Chondrocyte (in vitro differentiated cells): ENCODE measurements at places on chromosomes 7 and 10.

GRCh38 chr7:8121243-8121642, 140.7 kb downstream of the ICA1 start:
- no peak for DNase-seq

GRCh38 chr7:135510592-135511183, 786 bp upstream of the CNOT4 start:
- DNase-seq = no peak

- DNase-seq = no peak
Measured at GRCh38 chr10:26977635-26978034, 116.9 kb upstream of the ABI1 start.

DNA sequence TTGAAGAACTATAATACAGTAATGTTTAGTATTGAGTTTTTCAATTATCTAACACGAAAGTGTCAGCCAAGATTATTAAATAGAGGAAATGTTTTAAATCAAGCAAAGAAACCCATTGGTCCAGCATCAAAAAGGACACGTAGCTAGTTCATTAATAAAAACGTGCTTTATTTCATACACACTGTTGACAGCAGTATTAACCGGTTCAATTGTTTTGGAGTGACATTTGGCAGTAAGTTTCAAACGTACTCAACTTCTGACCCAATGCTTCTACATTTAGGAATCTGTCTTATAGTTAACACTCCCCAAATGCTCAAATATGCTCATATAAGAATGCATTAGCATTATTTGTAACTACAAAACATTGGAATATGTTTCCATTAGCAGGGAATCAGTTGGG, 41.3 kb downstream of the SLC16A12 start:
- no peak for DNase-seq

DNA sequence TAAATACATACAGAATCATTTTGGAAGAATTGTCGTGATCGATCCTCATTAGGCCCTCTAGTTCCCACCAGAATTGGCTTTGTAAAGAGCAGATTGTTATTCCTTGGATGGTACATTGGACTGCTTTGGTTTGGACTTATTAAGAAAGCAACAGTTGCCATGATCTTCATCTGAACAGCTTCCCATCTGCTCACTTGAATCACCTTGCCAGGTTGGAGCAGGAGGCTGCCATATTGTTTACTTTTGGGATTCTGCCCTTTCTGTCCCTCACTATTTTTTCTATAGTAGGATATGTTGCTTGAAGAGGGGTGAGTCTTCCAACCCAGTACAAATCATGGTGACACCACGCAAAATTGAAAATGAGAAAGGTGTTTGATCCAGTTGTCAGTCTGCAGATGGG, 199.6 kb downstream of the TCF7L2 start:
- DNase-seq = no peak

GRCh38 chr7:11517853-11518252, 314.1 kb downstream of the THSD7A start:
- no peak for DNase-seq

DNA sequence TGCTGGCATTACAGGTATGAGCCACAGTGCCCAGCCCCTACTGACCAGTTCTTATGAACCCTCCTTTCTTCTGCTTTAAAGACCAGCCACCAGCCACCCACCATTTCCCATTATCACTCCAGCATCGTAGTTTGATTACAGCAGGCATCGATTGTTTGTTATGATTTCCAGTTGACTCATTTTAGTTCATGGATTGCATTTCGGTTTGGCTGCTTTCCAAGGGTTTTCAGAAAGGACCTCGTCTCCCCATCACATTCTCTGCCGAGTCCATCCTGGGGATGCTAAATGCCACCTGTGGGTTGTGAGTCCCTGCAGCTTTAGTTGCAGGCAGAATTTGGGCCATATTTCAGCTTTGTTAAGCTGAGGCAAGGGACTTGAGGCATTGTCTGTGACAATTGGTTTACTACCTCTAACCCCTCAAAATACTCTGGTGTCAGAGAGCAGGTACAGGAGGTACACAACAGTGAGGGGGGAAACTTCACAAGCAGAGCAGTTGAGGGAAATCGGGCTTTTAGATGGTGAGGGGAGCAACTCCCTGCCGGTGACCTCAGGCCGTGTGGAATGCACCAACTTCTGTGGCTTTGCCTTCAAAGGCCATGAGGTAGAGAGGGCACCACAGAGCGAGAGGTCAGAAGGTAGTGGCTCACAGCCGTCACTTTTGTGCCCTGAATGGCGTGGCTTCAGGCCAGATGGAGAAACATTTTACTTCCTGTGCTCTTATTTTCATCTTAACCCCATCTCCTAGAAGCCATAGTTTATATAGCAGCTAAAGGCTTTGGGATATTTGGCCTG, 203.8 kb downstream of the CCDC3 start:
- no peak for DNase-seq

DNA sequence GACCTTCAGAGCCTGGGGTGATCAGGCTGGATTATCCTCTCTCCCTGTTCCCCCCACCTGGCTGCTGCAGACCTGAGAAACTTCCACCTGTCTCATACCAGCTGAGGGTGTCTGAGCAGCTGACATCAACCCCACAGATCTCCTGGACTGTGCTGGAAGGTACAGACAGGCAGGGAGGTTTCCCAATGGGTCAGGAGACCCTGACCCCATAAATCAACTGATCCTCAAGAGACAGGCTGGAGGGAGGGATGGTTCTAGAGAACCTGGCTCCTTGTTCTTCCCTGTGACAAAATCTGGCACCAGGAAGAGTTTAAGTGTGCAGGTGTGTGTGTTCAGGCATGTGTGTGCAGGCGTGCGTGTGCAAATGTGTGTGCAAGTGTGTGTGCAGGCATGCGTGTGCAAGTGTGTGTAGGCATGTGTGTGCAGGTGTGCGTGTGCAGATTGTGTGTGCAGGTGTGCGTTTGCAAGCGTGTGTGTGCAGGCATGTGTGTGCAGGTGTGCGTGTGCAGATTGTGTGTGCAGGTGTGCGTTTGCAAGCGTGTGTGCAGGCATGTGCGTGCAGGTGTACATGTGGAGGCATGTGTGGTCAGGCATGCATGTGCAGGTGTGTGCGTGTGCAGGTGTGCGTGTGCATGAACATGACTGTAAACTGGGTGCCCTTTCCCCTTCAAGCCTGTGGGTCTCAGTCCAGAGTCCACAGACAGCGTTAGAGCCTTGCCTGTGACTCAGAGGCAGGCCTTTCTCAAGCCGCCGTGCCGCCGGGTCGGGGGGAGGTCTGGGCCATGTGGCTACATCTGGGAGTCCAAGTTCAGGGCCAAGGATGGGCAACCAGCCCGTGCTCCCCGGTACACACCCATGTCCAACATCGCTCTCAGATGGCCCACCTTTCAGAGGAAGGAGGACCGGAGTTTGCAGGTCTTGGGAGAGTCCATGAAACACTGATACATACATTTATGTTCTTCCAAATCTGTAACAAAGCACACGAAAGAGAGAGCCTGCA, 50.1 kb upstream of the ELN start:
- DNase-seq = peak; percentile 59

- no peak for DNase-seq
Measured at GRCh38 chr10:32376097-32376496, 29.1 kb upstream of the EPC1 start.

GRCh38 chr7:105350906-105351305, 37.8 kb downstream of the SRPK2 start:
- DNase-seq = no peak

DNA sequence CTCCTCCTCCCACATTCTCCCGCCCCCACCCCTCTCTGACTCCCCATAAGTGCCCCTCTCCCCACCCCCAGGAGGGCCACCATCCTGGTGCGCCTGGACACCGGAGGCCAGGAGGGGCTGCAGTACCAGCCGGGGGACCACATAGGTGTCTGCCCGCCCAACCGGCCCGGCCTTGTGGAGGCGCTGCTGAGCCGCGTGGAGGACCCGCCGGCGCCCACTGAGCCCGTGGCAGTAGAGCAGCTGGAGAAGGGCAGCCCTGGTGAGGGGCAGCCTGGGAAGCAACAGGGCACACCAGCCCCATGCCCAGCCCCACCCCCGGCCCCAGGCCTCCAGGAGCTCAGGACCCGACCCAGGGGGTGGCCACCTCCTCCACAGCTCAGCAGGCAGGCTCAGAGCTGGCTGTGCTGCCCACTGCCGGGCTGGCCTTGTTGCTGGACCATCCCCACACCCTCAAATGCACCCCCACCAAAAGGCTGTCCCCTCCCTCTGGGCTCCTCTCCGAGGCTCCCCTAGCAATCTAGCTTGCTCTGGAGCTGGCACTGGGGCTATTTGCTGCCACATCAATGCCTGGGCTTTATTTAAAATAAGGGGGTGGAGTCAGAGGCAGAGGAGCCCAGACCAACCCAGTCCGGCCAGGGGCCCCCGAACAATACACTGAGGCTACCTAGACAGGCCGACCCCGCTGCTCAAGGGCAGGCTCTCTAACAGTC, 14.8 kb downstream of the ATG9B start:
- no peak for DNase-seq

DNA sequence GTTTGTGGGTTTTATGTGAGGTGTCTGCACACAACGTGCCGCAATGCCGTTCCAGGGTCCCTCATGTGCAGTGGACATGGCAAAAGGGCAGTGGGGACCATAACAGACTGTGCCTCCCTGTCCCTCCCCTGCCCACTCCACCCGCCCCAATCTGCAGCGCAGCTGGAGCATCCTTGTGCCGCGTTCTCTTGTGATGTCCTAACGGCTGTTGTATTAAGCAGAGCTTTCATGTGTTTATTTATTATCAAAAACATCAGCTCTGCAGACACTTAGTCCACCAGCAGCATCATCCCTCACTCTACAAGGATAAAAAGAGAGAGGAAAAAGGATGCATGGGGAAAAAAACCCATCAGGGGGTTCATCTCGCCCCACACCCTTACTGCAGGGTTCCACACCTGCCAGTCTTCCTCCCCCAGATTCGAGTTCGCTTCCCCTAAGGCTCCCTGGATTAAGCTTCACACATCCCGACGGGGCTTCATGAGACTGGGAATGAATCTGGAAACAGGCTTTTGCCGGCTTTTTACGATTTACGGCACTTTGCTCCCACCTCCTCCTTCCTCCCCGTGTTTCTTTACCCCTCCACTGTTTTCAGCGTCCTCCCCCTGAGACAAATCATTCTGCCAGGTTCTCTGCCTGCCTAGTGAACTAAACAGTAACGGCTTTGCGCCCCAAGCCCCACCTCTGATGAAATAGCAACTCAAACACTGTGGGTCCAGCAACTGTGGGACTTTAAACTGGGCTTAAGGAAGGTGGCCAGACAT, 301.4 kb downstream of the CAMK1D start:
- no peak for DNase-seq

DNA sequence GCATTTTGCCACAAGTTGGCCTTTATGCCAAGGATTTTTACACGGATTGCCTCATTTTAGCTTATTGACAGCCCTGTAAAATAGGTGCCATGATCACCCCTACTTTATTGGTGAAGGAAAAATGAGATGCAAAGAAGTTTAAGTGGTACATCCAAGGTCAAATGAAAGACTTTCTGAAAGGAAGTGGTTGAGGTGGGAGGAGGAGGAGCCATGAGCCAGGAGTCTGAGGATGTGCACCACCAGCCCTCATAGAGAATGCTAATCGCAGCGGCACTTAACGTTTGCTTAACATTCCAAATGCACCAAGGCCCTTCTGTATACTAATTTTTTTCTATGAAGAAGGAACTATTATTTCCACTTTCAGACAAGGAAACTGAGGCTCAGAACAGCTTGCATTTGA, 31.0 kb upstream of the LRRC18 start:
- DNase-seq = no peak

GRCh38 chr10:65291286-65291685, 1634.5 kb upstream of the LRRTM3 start:
- DNase-seq = no peak

GRCh38 chr10:132984801-132985545, 42.6 kb upstream of the CFAP46 start:
- peak; percentile 83 for DNase-seq

DNA sequence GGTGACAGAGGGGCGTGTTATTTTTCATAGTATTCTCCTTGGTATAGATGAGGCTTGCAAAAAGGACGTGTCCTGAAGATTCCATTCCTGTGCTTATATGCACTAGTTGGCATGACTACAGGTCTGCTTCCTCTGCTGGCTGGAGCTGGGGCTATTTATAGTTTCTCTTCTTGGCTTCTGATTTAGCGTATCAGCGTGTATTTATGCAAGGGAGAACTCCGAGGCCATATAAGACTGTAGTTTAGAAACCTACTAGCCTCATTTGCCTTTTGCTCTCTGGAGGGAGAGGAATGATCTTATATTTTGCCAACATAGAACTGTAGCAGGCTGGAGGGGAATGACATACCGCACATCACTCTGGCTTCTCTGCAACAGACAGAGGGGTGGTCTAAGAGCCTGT, 39.7 kb downstream of the CACNB2 start:
- DNase-seq = no peak

DNA sequence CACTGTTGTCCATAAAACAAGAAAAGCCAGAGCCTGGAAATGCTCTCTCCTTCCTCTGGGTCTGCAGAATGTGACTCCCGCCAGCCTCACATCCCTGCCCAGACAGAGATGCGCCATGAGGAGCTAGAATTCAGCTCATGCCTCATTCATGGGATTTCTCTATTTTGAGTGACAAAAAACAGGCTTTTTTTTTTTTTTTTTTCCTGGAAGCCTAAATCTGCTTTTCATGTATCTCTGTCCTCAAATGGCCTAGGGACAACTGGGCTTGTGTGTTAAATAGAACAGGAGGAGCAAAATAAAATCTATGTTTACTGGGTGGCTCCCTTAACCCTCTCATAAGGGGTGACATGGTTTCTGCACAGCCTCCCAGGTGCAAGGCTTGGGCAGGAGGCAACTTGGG, 679.7 kb upstream of the AUTS2 start:
- DNase-seq = no peak

DNA sequence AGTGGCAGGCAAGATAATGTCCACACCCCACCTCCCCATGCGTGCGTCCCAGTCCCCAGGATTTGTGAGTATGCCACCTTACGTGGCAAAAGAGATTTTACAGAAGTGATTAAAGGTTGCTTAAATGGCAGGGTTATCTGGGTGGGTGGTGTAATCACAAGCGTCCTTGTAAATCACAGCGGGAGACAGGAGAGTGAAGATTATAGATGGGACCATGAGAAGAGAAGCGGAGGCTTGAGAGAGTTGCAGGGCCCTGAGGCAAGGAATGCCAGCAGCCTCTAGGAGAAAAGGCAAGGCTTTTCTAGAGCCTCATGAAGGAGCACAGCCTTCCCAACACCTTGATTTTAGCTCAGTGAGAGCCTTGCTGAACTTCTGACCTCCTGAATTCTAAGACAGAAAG, 10.2 kb downstream of the ZRANB1 start:
- no peak for DNase-seq

DNA sequence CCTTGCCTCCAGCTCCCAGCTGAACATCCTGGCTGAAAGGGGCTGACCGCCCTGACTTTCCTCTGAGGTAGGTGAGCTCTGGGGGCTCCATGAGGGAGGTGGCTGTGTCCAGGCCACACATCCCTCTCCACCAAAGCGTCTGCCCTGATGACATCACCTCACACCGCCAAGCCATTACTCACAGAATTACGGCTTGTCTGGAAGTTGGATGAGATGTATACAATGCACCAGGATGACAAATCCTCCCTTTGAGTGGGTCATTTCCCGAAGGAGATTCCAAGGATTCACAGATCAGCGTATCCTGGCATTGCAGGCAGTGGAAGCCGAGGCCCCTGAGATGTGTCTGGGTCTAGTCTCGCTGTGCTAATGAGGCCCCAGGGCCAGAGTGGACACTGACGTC, 15.1 kb upstream of the RET start:
- no peak for DNase-seq

GRCh38 chr7:50957855-50958254, 175.2 kb upstream of the GRB10 start:
- no peak for DNase-seq

- no peak for DNase-seq
Measured at GRCh38 chr7:137755846-137756651, 90.7 kb downstream of the DGKI start.
